ENCODE measurements at places on chromosomes 13 and 19. TPM values are rescaled to one million over a fixed set of nuclear protein-coding genes. Genes with fewer than 3 reads are reported as not detected.

The SRRM5 gene
- total RNA-seq, result 0.25 TPM

The ATXN8OS gene
- total RNA-seq, result not detected

DNA sequence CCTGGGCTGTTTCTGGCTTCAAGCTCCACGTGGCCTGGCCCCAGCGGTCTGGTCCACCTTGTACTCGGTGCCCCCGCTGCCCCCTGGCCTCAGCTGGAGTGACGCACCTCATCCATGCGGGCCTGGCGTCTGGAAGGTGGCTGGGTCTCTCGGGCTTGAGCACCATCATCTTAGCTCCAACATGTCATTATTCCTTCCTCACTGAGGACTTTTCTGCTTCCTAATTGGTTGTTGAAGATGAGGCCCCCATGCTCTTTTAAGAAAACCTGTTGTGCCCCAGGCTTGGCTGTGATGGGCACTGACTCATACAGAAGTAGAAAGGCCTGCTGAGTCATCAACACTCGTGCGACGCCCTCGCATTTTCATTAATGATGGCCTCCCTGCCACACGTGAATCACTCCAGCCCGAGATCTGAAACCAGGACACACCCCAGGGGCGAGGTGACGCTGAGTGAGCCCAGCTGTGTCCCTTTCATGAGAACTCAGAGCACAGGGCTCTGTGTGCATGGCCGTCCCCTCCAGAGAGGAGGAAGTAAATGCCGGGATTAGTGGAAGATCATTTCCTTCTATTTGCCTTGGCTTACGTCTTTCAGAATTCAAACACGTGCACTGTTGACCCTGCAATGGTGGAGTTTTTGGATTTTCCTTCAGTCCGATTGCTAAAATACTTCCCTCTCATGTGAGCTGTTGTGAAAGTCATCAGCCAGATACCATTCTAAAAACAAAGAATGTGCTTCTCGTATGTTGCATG, 14.0 kb upstream of the GJA3 start:
- no peak for DNase-seq

DNA sequence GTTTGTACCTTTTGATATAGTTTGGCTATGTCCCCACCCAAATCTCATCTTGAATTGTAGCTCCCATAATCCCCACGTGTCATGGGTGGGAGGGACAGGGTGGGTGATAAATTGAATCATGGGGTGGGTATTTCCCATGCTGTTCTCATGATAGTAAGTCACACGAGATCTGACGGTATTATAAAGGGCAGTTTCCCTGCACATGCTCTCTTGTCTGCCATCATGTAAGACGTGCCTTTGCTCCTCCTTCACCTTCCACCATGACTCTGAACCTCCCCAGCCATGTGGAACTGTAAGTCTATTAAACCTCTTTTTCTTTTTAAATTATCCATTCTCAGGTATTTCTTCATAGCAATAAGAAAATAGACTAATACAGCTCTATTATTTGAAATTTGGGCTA, 330.7 kb upstream of the ATXN8OS start:
- no peak for DNase-seq

- peak; percentile 59 for DNase-seq
Measured at GRCh38 chr13:21458451-21458812, 671 bp downstream of the ZDHHC20 start.

The KL gene
- total RNA-seq, result not detected

DNA sequence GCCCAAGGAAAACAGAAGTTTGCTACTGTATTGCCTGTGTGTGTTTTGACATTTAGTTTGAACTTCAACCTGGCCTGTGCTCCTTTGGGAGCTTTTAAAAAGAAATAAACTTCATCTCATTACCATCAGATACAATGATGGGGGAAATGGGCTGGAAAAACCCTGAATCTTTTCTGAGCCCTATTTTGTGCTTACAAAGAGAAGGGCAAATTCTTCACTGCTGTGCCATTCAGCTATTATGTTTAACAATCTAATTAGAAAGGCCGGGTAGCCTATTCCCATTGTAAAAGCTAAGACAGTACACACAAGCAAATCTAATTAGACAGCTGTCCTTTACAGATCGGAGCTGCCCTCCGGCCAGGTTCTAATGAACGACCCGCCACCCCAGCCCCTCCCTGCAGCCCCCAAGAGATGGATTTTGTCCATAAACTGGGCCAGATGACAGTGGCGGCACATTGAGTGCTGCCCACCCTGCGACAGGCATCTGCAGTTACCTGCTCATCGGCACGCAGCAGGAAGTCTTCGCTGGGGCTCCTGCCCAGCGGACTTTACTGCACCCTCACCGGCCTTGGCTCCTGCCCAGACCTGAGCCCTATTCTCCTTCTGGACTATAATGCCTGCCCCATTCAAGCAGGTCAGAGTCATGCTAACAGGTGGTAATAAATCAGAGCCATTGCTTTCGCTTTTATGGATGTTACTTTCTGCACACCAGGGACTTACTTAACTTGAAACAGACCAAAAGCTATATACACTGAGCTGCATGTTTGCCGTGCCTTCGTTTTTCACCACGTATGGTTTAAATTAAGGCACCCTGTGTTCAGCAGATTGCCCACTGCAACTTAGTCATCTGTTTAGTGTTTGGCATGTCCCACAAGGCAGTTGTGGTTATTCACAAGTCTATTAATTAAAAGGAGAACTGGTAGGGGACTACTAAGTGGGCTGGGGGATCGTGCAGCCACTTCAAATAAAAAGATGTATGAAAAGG, 549.6 kb downstream of the FGF9 start:
- no peak for DNase-seq

GRCh38 chr19:29927944-29928625, 14.0 kb upstream of the URI1 start:
- no peak for DNase-seq

DNA sequence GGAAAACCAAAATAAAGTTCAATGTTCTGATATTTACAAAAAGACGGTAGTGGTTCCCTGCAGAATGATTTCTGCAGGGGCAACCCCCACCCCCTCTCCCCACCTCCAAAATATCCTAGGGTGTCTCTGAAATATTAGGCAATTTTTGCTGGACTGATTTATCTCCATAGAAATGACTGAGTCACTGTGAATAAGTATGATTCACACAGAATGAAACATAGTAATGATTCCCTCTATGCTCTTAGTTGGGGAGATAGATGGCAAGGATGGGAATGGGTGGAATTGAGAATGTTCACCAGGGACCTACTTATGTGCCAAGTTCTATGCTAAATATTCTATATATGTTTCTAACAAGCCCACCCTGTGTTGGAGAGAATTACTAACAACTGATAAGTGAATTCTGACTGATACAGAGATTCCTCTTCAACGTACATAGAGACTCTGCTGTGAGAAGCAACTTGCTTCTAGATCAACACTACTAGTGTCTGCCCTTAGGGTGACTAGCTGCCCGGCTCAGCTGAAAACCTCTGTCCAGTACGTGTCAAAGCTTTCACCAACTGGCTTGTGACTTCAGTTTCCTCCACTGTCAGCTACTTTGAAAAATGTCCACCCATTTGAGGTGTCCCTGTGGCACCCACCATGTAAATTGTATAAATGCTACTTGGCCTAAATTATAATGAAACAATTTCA, 38.4 kb upstream of the RAP2A start:
- no peak for DNase-seq

DNA sequence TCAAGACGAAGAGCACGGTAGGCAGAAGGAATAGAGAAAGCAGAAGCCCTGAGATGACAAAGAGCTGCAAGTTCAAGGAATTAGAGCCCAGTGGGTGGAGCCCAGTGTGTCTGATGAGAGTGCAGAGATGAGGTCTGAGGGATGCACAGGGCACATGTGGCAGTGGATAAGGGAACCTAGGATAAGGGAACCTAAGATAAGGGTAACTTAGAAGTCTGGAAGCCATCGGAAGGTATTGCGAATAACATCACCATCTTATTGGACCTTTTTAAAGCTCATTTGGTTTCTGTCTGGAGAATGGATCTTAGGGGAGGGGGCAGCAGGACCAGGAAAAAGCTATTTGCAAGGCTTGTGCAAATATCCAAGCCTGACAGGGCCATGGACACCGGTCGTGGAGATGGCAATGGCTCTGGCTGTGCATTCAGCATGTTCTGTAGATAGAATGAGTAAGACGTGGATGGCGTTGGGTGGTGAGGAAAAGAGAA, 1.3 kb downstream of the FPR3 start:
- no peak for DNase-seq

The LGALS14 gene
- not detected for total RNA-seq

DNA sequence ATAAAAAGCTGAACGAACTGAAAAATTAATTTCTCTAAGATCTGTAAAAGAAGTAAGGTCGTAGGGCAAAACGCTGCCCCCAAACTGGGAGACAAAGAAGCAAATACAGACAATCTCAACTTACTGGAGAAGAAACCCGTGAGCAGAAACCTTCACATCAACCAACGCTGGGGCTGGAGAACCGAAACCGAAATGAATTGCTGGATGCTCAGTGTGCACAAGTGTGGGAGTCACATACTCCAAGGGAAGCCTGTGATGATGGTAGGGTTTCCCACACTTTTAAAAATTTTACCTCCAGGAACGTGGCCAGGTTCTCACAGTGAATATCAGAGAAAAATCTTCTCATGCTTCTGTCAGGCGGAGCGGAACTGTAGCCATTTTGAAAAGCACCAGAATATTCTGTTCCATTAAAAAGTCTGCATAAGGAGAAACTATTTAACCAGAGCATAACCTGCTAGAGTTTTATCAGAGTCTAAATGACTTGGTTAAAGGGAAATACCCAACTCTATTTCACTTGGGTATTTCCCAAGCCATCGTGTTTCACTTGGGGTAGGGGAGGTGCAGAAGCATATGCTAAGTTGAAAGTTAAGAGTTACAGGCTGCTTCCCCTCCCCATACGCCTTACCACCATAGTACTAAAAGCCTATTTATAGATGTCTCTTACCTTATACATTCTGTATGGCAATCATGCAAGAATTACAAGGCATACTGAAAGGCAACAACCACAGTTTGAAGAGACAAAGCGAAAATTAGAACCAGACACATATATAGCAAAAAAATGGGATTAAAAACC, 110.5 kb upstream of the SLITRK1 start:
- DNase-seq, result no peak

GRCh38 chr13:54536112-54536511, 1507.5 kb downstream of the OLFM4 start:
- no peak for DNase-seq

The KRTDAP gene
- not detected for total RNA-seq

The MAST1 gene
- total RNA-seq, result 0.60 TPM

The LIM2 gene
- total RNA-seq, result not detected

The ZNF85 gene
- 4.7 TPM for total RNA-seq

The CD22 gene
- 0.67 TPM for total RNA-seq

The CATSPERD gene
- total RNA-seq, result not detected

The ZNF44 gene
- total RNA-seq, result 30.4 TPM

GRCh38 chr13:108494991-108495645, 134.3 kb upstream of the MYO16 start:
- no peak for DNase-seq

DNA sequence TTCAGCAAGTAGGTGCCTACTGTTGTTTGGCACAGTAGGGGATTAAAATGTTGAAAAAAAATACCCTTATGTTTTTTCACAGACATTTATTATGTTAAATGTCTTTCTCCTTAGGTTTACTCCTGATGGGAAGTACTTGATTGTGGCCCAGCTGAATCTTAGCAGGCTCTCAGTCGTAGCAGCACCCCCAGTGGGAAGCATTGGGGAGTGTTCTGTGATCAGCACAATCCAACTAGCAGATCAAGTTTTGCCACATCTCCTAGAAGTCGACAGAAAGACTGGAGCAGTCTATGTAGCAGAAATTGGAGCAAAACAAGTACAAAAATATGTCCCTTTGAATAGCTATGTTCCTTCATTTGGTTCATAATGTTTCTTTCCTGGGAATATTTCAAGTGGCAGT, 9.3 kb downstream of the NHLRC3 start:
- DNase-seq, result no peak

DNA sequence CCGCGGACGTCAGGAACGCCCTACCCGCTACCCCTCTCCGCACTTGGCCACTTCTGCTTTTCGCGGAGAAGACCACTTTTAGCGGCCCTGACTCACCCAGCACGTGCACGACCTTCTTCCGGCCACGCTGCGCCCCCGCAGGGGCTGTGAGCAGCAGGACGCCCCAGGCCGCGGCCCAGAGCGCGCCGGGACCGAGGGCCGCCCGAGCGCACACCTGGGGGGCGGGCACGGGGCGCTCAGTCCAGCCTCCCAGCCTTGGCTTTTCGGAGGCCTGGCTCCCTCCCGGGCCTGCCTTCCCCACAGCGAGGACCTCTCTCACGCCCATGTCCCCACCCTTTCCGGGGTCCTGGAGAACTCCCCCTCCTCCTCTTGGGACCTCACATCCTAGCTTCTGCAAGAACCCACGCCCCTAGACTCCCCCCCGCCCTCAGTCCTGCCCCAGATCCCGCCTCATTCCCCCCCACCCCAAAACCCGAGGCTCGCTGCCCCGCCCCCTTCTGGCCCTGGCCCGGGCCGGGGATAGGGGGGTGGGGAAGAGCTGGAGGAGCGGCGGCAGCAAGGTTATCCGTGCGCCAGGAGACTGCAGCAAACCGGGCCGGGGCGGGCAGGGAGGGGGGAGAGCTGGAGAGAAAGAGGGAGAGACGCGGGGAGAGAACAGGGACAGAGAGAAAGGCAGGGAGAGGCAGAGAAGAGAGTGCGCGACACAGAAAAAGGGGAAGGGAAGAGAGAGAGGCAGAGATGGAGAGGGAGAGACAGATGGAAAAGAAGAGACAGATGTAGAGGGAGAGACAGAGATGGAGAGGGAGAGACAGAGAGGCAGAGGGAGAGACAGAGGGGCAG, 11.5 kb downstream of the TM6SF2 start:
- DNase-seq, result no peak

The PGLYRP1 gene
- total RNA-seq, result not detected

The GARIN5A gene
- total RNA-seq, result not detected
